ENCODE measurements at places on chromosomes 2 and 18.

DNA sequence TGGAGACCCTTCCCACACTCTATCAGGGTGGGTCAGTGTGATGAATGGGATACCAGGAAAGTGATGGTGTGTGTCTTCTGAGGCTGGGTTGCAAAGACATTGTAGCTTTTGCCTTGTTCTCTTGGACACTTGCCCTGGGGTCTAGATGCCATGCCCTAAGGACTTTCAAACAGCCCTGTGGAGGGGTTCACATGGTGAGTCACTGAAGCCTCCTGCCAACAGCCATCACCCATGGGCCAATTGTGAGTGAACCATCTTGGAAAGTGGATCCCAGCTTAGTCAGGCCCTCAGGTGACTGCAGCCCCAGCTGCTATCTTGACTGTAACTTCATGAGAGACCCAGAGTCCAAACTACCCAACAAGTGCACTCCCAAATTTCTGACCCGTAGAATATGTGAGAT lies 25.8 kb upstream of the IGFBP5 start:
- peak; percentile 15 for DNase-seq

DNA sequence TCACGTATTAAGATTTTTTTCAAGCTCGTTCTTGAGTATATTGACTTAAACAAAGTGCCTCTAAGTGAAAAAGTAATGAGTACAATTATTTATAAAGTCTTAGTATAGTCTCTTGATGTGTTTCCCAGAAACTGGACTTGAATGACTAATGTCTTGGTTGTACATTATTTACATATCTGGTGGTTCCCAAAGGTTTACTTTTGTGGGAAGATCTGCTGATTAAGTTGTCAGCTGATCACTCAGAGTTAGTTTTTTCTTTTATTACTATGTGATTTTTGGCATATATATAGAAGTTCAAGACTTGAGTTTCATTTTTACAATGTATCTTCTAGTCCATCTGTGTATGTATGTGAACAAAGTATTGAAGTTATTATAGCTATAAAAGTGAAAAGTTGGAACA lies 29.5 kb downstream of the RNF144A start:
- peak; percentile 91 for DNase-seq

- DNase-seq: no peak
Observed at GRCh38 chr2:120606280-120606679, 129.4 kb upstream of the GLI2 start.

- DNase-seq: peak; percentile 45
Observed at GRCh38 chr2:61018318-61018755, 282 bp upstream of the PUS10 start.

DNA sequence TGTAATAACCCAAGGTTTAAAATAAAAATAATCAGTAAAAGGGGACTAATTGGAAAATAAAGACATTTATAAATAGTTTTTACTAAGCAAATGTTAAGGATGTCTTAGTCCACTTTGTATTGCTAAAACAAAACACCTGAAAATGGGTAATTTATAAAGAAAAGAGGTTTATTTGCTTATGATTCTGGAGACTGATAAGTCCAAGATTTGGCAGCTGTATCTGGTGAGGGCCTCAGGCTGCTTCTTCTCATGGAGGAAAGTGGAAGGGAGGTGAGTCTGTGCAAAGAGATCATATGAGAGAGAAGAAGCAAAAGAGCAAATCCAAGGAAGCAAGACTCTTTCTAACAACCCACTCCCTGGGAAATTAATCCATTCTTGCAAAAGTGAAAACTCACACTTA lies 299.5 kb downstream of the DSC3 start:
- no peak for DNase-seq

- DNase-seq: no peak
Observed at GRCh38 chr2:128215897-128216642, 102.6 kb downstream of the HS6ST1 start.

- DNase-seq: no peak
Observed at GRCh38 chr2:108363024-108363907, 14.5 kb upstream of the SULT1C4 start.

DNA sequence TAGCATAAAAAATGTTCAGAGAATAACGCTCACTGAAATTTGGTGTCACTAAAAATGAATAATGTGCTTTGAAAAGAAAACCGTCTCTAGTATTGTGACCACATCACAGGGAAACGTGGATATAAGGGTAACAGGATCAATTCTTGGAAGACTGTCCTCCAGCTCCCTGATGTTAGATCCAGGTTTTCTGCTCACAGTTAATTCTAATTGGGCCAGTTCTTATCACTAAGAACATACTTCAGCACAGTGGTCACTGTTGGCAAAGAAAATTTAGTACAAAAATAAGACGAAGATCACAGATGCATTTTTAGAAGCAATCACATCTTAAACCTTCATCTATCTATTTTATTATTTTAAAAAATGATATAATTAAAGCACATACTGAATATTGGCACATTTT lies 57.0 kb upstream of the CD226 start:
- no peak for DNase-seq

- peak; percentile 75 for DNase-seq
Observed at GRCh38 chr2:43611987-43612894, 16.4 kb upstream of the THADA start.

- no peak for DNase-seq
Observed at GRCh38 chr18:79944746-79945117, 6.7 kb downstream of the SLC66A2 start.

GRCh38 chr2:105104208-105104731 lies 66.4 kb downstream of the MRPS9 start:
- DNase-seq: peak; percentile 81

GRCh38 chr2:240737512-240737911 lies 45.8 kb downstream of the AQP12A start:
- DNase-seq: no peak

- no peak for DNase-seq
Observed at GRCh38 chr18:35974181-35974580, 1.7 kb downstream of the RMP24 start.

DNA sequence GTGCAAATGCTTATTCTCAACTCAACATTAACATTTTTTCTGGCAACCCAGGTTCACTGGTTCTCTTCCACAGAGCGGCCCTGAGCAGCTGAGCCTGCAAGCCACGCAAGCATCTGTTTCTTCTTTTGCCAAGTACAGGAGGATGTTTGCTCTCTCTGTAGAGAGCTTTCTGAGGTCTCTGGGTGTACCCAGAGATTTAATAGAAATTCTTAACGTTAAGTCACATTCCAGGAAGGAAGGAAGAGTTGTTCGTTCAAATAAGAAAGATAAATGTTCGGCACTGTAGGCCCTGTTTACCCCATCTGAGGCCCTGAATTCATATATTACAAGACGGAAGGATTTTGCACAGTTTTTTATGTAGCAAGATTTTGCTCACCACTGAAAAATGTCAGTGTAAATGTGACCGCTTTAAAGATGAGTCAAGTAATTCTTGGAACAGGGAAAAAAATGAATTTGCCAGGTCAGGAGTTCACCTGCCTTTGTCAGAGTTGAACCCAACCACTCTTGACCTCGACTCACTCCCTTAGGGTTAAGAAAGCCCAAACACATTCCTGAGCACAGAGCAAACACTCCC lies 30.1 kb downstream of the KCTD18 start:
- peak; percentile 87 for DNase-seq

DNA sequence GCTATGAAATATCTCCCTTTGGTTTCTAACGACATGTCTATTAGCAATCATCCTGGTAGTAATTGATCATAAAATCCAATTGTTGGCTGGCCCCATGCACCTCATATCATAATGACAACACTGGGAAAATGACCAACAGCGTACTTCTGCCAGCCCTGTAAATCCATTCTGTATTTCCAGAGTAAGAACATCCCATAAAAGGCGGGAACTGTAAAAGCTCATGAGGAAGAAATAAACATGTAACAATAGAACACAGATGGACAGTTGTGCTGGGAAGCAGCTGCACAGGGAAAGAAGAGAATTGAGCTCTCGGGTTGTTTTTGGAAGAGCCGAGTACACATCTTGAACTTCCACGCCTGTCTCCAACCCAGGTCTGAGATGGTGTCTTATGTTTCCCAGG lies 218.7 kb downstream of the CMPK2 start:
- no peak for DNase-seq

DNA sequence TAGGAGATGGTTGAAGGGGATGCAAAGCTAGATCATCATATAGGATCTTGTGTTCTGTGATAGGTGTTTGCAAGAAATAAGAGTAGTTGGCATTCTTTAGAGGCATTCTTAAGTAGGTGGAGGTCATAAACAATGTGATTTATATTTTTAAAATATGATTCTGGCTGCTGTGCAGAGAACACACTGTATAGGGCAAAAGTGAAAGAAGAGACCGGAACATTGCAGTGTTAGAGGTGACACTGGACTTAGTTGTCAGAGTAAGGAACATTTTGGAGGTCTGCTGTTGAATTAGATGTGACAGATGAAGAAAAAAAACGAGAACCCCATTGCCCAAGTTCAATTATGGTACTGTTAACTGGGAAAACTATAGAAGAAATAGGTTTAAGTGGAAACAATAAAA lies 37.7 kb downstream of the HAT1 start:
- no peak for DNase-seq

DNA sequence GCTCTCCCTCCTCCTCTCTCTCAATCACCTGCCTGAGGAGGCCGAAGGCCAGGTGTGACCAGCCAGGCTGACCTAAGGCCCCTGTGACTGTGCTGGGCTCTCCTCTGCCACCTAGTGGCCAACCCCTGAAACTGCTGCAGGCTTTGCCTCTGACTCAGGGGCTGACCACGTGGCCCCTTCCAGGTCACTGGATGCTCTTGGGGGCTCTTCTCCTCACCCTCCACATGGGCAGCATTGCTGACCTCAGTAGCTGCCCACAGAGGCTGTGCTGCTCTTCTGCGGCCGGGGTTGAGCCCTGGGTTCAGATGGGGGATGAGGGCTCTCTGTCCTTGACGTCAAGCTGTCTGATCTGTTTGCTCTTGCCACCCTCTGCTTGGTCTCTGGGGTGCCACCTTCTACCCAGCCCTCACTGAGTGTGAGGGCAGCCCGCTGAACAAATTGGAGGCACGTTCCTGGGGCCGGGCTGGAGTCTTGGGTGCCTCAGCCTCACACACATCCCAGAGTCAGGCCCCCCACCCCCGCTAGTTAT lies 122.7 kb downstream of the TWIST2 start:
- DNase-seq: peak; percentile 72

DNA sequence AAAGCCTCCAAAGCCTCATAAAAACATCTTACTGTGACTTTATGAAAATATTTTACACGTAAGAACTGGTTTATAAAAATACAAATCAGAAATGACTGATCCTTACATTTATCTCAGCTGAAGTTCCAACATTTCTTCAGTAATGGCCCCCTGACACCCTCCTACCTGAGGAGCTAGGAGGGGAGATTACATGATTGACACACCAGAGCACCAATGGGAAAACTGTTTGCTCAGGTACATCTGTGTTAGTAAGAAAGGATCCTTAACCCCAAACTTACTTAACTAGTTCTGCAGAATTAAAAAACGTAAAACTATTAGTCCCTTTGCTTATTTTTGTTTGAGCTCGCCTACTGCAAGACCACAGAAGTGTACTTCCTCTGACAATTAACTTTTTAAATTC lies 27.0 kb downstream of the ENOSF1 start:
- no peak for DNase-seq

- no peak for DNase-seq
Observed at GRCh38 chr18:44342946-44343345, 337.7 kb upstream of the SETBP1 start.

DNA sequence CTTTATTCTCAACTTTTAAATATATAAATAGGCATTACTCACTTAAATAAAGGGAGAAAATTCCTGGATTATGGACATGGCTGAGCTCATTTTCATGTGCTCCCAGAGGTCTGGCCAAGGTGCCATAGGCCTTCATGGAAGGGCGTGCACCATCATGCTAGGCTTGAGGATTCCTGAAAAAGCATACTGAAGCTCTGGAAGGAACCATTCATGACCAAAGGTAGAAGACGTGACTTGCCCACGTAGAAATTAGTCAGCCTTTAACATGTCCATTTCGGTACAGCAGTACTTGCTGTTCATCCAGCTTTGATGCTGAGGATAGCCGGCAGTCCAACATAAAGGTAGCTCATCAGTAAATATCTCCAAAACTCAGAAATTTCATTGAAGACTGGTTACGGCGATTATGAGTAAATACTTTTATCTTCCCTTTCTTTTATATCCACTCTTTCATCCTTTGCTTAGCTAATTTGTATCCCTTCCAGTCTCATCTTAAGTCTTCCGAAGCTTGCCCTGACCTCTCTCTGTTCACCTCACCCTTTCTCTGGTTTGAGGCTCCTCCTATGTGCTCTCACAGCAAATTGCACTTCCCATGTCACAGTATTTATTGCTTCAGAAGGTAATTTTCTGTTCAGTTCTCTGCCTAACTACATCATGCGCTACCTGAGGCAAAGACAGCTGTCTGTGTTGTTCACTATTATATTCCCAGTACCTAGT lies 32.3 kb upstream of the ASNSD1 start:
- peak; percentile 10 for DNase-seq

DNA sequence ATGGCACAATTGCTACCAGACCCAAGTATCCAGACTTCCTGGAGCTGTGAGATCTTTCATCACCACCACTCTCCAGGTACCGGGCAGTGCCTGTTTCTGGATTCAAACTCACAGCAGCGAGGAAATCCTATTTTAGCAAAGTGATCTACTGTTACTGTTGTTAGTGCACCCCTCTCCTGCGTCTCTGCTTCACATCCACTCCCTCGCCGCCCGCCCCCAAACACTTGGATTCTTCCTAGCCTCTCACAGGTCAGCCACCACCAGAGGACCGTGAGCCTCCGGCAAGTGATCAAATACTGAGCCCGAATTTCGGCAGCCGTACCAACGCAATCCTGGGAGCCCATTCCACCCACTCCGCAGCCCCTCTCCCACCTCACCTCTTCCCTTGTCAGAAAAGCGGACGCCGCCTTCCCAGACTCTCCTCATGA lies 519 bp downstream of the METTL4 start:
- peak; percentile 61 for DNase-seq

DNA sequence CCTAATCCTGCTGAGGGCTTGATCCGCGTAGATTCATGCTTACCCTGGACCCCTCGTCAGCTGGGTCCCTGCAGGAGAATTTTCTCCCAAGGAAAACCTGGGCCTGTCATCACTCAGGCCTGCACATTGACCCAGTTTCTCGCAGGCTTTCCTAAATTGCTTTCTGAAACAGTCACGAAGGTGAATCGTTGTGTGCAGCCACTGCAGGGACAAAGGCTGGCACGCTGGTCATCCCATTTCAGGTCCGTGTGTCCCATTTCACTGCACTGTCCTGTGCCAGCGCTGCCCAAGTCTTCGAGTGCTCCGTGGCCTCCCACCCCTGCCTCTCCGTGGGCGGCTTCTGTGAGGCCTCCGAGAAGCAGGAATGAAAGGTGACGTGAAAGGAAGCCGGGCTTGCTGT lies 62.8 kb upstream of the YWHAQ start:
- DNase-seq: no peak

- DNase-seq: peak; percentile 93
Observed at GRCh38 chr2:112794131-112794733, 9.9 kb upstream of the IL1A start.

- DNase-seq: no peak
Observed at GRCh38 chr2:219536967-219537366, 6.6 kb downstream of the CHPF start.

- no peak for DNase-seq
Observed at GRCh38 chr18:60421356-60422118, 49.0 kb upstream of the MC4R start.

GRCh38 chr18:33781429-33781828 lies 203.4 kb downstream of the ASXL3 start:
- no peak for DNase-seq

- no peak for DNase-seq
Observed at GRCh38 chr18:77911971-77912605, 662.4 kb downstream of the GALR1 start.

Data from fibroblast of mammary gland (primary cell).